ENCODE measurements at places on chromosomes 6 and 20. TPM values are rescaled to one million over a fixed set of nuclear protein-coding genes. Genes with fewer than 3 reads are reported as not detected.

Gene C20orf204
- total RNA-seq, result 2.1 TPM

Gene WFDC2
- not detected for total RNA-seq

Gene SENP6
- 36.3 TPM for total RNA-seq

- no peak for DNase-seq
Measured at GRCh38 chr6:101936516-101936915, 543.0 kb downstream of the GRIK2 start.

GRCh38 chr6:146928503-146928902, 275.7 kb upstream of the STXBP5 start:
- DNase-seq, result no peak

DNA sequence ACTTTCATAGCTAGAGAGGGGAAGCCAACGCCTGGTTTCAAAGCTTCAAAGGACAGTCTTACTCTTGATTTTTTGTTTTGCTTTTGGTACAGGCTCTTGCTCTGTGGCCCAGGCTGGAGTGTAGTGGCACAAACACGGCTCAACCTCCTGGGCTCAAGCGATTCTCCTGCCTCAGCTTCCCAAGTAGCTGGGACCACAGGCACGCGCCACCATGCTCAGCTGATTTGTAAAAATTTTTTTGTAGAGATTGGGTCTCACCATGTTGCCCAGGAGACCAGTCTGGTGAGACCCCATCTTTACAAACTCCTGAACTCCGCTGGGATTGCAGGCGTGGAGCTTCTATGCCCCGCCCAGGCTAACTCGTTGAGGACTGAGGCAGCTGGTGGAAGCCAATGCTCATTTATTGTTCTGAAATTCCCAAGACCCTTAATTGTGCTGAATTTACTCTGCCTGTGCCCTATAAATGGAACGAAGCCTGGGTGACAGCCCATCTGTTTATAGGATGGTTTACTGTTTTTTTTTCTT, 18.0 kb downstream of the SRSF3 start:
- no peak for DNase-seq

DNA sequence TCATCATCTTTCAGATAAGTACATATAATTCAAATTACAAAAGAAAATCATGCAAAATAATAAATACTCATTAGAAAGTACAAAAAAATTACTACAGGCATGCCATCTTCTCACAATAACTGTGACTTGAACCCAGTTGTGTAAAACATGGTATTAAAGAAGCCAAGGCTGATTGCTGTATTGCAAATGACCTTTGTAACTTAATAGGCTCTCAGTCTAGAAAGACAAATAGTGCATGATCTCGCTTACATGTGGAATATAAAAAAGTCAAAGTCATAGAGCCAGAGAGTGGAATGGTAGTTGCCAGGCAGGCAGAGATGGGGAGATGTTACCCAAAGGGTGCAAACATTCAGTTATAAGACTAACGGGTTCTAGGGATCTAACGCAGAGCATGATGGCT, 626.1 kb downstream of the COL12A1 start:
- DNase-seq, result no peak

Gene BTN1A1
- total RNA-seq, result not detected

All from PC-3 (cell line).